ENCODE measurements at places on chromosomes 3 and 15.

DNA sequence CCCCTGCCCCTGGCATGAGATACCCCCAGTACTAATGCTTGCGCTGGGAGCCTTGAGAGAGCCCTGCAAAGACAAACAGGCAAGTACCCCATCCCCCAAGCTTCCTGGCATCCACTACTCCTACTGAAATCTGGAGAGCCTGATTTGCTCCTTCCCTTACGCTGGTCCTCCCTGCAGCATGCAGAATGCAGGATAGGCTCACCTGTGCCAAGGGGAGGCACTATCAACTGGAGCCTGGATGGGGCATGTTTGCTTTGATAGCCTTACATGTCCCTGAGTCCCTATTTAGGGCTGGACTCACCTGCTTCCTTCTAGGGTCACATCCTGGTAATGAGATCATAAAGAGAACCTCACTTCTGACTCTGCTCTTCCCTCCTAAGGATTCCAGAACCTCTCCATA is 42.9 kb downstream of the RAB11A start:
- DNase-seq = no peak

- DNase-seq = no peak
These were observed 93.2 kb downstream of the PLCH1 start for GRCh38 chr3:155651489-155652218.

GRCh38 chr3:94294806-94295205 is 231.9 kb downstream of the NSUN3 start:
- no peak for DNase-seq

GRCh38 chr3:8539419-8539818 is 37.8 kb downstream of the LMCD1 start:
- no peak for DNase-seq

DNA sequence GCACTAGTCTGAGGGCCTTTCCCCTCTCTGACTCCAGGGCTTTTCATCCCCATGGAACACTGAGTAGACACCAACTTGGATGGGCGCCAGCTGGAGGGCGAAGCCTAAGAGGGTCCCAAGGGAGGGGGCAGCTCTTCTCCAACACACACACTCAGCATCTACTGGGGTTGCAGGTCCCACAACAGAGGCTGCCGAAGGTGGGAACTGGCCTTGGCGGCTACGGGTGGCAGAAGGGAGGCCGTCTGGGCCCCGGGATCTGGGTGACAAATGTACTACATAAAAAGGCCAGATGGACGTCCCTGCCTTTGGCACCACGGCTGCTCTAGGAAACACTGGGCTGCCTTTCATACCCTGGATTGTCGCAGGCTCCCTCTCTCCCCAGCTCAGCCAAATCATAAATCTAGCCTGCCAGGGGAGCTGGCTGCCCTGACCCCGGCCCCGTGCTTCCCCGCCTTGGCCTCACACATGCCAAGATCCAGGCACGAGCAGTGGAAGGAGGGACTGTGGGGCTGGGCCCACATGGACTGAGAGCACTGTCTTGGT is 31.5 kb downstream of the SEMA5B start:
- no peak for DNase-seq

DNA sequence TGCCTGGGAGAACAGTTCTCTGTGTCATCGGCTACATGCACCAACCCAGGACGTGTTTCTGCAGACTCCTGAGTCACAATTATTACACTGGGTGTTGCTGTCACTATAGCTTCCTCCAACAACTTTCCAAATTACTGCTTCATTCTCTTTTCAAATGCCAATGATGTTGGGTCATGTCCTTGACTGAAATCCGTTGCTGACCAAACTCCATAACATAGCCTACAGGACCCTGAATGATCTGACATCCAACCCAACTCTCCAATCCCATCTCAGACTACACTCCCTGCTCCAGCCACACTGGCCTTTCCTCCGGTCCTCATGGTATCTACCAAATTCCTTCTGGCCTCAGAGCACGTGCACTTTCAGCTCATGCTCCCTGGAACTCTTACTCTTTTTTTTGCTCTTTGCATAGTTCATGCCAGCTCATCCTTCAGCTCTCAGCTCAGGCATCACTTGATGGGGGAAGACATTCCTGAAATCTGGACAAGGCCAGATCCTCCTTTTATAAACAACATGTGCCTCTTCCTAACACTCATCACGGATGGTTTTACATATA is 108.8 kb upstream of the PTPRG start:
- no peak for DNase-seq

- DNase-seq = no peak
These were observed 1.1 kb downstream of the CELSR3 start for GRCh38 chr3:48661501-48662144.

GRCh38 chr3:98807561-98807960 is 44.4 kb downstream of the ST3GAL6 start:
- DNase-seq = no peak

GRCh38 chr3:129181819-129182218 is 1.9 kb downstream of the CNBP start:
- DNase-seq = no peak

- DNase-seq = no peak
These were observed 380.7 kb upstream of the GOLIM4 start for GRCh38 chr3:168476360-168476980.

GRCh38 chr3:144362126-144362525 is 390.5 kb downstream of the DIPK2A start:
- DNase-seq = no peak

- no peak for DNase-seq
These were observed 61.6 kb downstream of the WWTR1 start for GRCh38 chr3:149596134-149596770.

DNA sequence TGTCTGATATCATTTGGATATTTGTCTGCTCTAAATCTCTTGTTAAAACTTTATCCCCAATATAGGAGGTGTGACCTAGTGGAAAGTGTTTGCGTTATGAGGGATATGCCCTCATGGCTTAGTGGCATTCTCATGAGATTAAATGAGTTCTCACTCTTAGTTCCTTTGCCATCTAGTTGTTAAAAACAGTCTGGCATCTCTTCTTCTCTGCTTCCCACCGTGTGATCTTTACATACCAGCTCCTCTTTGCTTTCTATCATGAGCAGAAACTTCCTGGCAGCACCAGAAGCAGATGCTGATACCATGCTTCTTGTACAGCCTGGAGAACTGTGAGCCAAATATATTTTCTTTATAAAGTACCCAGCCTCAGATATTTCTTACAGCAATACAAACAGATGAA is 33.0 kb downstream of the NLGN1 start:
- no peak for DNase-seq

DNA sequence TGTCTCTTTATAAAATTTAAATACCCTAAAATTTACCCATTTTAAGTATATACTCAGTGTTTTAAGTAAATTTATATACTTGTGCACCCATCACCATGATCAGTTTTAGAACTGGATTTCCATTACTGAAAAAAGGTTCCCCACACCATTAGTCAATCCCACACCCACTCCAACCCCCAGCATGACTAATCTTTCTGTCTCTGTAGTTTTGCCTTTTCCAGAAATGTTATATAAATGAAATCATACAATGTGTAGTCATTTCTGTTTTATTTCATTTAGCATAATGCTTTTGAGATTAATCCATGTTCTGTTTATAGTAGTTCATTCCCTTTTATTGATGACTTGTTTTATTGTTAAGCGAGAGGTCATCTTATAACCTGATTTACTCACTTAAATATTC is 66.1 kb upstream of the LIMD1 start:
- DNase-seq = no peak

DNA sequence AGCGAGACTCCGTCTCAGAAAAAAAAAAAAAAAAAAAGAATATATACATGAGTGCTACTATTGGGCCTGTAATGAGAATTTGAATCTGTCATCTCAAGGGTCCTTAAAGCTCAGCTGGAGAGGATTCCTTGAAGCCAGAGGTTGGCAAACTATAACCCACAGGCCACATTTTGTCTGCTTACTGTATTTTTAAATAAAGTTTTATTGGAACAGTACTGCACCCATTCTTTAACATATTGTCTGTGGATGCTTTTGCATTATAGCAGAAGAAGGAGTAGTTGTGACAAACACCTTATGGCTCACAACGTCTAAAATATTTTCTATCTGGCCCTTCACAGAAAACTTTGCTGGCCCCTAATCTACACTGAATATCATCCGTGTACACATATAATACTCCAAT is 60.7 kb downstream of the SGO1 start:
- DNase-seq = no peak

DNA sequence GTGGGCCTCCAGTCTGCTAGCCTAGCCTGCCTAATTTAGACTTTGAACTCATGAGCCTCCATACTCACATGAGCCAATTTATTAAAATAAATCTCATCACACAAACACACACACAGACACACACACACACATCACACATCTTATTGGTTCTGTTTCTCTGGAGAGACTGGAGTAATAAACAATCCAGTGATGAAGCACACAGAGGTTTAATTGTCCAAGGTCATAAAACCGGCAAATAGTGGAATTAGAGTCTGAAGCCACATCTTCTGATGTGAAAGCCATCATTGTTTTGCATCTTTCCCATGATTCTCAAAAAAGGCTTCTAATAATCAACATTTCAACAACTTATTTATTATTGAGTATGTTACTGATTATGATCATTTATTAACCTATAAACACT is 249.4 kb upstream of the KCNH8 start:
- no peak for DNase-seq

DNA sequence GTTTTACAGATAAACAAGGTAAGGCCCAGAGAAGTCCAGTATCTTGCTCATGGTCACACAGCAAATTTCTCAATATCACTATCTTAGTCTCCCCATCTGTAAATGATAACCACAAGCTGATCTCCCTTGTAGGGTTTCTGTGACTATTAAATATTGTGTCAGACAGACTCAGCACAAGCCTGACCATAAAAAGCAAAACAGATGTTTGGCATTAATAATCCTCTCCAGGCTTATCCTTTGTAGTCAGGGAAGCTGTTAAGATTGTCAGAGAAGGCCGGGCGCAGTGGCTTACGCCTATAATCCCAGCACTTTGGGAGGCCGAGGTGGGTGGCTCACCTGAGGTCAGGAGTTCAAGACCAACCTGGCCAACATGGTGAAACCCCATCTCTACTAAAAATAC is 173.2 kb upstream of the PRICKLE2 start:
- DNase-seq = no peak

GRCh38 chr3:173513123-173513522 is 115.6 kb downstream of the NLGN1 start:
- no peak for DNase-seq

DNA sequence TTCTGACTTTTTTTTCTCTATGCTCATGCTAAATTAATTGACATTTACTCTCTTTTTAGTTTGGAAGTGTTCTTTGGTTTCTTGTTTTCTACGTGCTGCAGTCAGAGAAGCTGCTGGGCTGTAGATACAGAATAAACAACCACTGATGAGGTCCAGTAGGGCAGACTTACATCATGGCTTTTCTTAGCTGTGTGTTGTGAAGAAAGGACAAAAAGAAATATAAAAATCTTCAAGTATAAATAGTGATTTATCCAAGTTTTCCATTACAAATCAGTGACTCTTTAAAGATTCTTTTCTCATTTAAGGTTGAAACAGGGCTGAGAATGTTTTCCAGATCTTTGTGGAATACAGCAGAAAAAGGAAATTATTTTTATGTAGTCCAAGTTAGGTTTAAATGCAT is 122.2 kb downstream of the CMSS1 start:
- DNase-seq = no peak

- no peak for DNase-seq
These were observed 68.2 kb upstream of the TJP1 start for GRCh38 chr15:29890336-29891095.

- DNase-seq = no peak
These were observed 26.4 kb upstream of the MYZAP start for GRCh38 chr15:57565311-57565710.

DNA sequence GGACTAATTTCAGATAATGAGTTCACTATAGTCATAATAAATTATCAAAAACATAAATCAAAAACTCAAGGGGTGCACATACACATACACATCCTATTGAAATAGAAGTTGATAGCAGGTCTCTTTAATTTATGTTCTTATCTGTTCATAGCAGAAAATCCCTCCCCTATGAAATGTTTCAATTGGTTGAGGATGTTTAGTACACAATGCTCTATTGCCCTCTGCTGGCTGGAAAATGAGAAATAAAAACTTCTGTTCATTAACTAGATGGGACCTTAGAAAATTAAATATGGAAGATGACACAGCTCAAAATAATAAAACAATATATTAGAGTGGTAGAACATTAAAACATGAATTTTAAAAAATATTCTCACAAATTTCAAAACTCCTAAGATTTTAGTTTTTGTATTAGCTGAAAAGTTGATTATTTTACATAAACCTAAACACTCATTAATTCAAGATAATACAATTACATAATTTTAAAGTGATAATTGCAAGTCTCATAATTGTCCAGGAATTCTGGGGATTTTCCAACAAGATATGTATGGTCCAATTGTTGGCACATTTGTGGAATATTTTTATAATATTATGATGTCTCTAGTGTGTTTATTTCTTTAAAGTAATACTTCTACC is 735.0 kb downstream of the ROBO1 start:
- DNase-seq = no peak

DNA sequence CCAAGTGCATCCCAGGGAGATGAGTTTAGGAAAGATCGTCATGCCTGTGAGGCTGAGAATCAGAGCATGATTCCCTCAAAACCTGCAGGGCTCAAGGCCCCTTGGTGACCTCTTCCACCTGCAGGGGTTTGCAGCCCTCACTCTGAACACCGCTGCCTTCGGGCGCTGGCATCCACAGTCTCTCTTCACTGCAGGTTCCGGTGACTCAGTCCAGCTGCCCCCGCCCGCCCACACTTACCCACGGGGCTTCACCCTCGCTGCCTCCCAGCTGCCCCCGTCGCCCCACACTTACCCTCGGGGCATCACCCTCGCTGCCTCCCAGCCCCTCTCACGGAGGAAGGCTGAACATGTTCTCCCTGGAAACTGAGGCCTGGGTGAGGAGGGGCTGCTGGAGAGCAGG is 277.1 kb downstream of the XXYLT1 start:
- no peak for DNase-seq

DNA sequence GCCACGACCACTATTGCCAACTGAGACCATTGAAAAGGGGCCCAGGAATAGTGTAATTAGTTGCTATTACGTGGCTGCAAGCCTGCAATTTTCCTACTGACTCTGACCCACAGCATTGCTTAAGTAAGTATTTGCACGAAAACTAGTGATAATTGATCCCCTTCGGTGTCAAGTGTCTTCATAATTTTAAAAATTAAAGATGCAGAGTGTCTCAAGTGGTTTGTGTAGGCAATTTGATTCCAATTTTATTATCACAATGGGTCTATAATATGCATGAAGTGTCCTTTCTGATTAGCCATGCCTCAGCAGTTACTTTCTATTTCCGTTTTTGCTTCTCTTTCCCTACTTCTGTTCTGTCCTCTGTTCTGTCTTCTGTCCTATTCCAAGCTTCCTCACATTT is 259.2 kb downstream of the C3orf38 start:
- no peak for DNase-seq

DNA sequence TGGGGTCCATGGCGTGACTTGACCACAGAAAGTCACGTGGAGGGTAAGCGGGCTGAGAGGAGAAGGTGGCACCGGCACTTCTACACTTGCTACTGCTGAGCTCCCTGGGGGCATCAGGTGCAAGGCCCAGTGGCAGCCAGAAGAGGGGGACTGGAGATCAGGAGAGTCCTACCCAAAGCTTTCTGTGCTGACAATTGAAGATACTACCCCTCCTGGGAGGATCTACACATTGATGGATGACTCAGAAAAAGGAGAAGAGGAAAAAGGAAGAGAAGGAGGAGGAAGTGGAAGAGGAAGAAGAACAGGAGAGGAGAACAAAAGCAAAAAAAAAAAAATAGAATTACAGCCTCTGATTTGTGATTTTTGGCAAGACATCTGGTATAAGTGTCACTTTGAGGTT is 41.2 kb downstream of the MYO5C start:
- DNase-seq = no peak
